ENCODE measurements at places on chromosomes 1 and 21.

GRCh38 chr1:39901464-39901713 lies 328 bp downstream of the MYCL start:
- H3K36me3 ChIP-seq: no peaks in the 10 kb centered on the region
- H3K27me3 ChIP-seq: peaks cover 9% of the 10 kb centered on the region
- DNase-seq: peak; percentile 59
- peaks cover 10% of the 10 kb centered on the region for H3K4me1 ChIP-seq

GRCh38 chr1:185045814-185046492 lies 595 bp downstream of the RNF2 start:
- H3K27me3 ChIP-seq: no peaks in the 10 kb centered on the region
- peak overlapping the region; percentile 94 for H3K27ac ChIP-seq
- H3K4me3 ChIP-seq: peak overlapping the region; percentile 89
- peaks cover 2% of the 10 kb centered on the region for H3K36me3 ChIP-seq
- DNase-seq: peak; percentile 7
- peaks cover 26% of the 10 kb centered on the region for H3K4me1 ChIP-seq

- H3K27ac ChIP-seq: no peak overlapping the region
- H3K27me3 ChIP-seq: no peaks in the 10 kb centered on the region
- no peaks in the 10 kb centered on the region for H3K36me3 ChIP-seq
- no peak overlapping the region for H3K4me3 ChIP-seq
Measured at GRCh38 chr1:26915204-26915842, 1.5 kb upstream of the NR0B2 start.

DNA sequence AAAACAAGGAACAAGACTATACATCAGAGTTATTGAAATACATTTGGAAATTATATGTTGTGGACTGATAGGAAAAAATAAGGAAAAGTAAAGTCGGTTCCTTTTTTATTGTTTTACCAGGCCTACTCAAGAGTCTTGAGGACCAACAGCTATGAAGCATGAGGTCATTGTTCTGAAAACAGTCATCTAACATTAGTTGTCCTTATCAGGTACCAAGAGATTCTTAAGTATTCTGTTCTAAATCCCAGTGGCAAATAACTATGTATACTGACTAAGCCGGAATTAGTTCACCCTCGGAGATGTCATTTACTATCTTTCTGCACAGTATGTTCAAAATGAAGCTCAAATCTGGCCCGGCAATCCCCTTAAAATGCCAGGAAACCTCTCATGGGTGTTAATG lies 585 bp downstream of the ADGRL4 start:
- no peak overlapping the region for H3K27ac ChIP-seq
- H3K27me3 ChIP-seq: no peaks in the 10 kb centered on the region
- no peak for DNase-seq

- no peak for DNase-seq
- H3K4me1 ChIP-seq: no peaks in the 10 kb centered on the region
- no peak overlapping the region for H3K4me3 ChIP-seq
- H3K36me3 ChIP-seq: peaks cover 2% of the 10 kb centered on the region
- peaks cover 2% of the 10 kb centered on the region for H3K27me3 ChIP-seq
- no peak overlapping the region for H3K27ac ChIP-seq
Measured at GRCh38 chr1:186550832-186551231, 89.9 kb upstream of the PDC start.

GRCh38 chr1:43357251-43357650 lies 1.5 kb upstream of the CDC20 start:
- peaks cover 13% of the 10 kb centered on the region for H3K36me3 ChIP-seq
- H3K27ac ChIP-seq: no peak overlapping the region
- no peak overlapping the region for H3K4me3 ChIP-seq
- DNase-seq: no peak

DNA sequence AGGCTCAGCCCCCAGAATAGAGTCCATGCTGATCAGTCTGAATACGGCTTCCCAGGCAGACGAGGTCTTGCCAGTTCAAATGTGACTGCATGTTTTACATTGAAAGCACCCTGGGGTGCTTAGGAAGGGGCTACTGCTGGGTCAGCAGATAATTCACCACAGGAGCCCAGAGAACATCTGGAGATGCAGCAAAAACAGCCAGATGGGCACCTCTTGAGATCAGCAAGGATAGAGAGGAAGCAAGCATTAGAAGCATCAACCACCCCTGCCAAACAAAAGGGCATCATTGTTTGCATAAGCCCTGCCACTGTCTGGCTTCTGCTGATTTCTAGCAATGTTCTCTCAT lies 403.1 kb downstream of the RRAGC start:
- H3K27ac ChIP-seq: no peak overlapping the region
- H3K36me3 ChIP-seq: no peaks in the 10 kb centered on the region

- no peaks in the 10 kb centered on the region for H3K36me3 ChIP-seq
- H3K27me3 ChIP-seq: peaks cover 15% of the 10 kb centered on the region
- DNase-seq: no peak
Measured at GRCh38 chr1:210907251-210907805, 226.6 kb downstream of the KCNH1 start.

GRCh38 chr1:68271596-68271995 lies 39.3 kb upstream of the WLS start:
- DNase-seq: no peak
- peaks cover 2% of the 10 kb centered on the region for H3K27me3 ChIP-seq
- no peaks in the 10 kb centered on the region for H3K36me3 ChIP-seq
- H3K4me3 ChIP-seq: no peak overlapping the region
- H3K27ac ChIP-seq: no peak overlapping the region

DNA sequence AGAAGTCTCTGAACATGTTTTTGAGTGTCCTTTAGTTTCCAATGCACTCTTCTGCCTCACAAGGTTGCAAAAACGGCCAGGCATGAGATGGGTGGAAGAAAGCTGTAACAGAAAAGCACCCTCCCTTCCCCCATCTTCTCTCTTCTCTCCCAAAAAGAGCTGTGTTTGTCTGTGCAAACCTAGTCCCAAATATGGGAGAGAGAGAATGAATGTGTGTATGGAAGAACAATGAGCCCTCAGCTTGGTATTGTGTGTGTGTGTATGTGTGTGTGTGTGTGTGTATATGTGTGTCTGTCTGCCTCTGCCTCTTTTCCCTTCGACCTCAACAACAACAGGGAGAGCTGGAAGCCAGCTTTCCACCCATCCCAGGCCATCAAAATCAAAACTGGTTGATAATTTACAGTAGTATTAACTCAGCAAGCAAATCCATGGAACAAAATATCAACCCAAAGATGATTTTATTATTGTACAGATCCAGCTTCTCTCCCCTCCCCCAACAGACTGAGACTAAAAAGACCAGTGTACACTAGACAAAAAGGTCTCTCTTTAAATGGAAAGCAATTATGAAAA lies 1.8 kb downstream of the RERE start:
- peak overlapping the region; percentile 83 for H3K27ac ChIP-seq
- H3K36me3 ChIP-seq: no peaks in the 10 kb centered on the region

Measured in memory B cell (primary cell).